Osteocyte (in vitro differentiated cells): ENCODE measurements at places on chromosomes 6 and 20.

DNA sequence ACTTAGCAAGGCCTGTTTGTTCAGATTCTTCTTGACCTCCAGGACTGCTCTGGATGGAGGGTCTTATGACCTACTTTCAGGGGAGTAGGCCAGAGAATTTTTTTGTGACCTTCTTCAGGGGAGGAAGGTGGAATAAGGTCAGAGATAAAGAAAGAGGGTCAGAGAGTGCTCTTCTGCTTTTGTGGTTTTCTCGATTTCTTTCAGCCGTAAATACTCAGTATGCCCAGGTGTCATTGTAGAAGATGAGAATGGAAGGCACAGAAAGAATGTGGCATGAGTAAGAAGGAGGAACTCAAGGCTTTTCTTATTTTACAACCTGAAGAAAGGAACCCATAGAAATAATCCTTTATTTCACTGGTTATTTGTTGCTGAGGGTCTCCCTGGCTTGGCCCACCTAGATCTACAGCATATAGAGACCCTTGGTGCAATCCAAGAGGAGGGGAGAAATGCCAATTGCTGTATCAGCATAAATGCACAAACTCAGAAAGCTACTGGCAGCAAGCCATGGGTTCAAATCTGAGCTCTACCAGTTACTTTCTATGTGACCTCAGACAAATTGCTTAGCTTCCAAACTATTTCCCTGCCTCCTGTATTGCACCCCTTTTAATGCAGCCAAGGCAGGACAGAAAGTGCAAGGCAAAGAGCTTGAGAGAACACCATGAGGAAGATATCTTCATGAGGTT lies 68.0 kb downstream of the OLIG3 start:
- DNase-seq = no peak

- no peak for DNase-seq
These were observed 81.9 kb downstream of the PLCB1 start for GRCh38 chr20:8213831-8214587.

GRCh38 chr6:107561306-107561705 lies 71.4 kb downstream of the SOBP start:
- peak; percentile 78 for DNase-seq

GRCh38 chr6:51648236-51648635 lies 439.2 kb downstream of the PKHD1 start:
- no peak for DNase-seq

DNA sequence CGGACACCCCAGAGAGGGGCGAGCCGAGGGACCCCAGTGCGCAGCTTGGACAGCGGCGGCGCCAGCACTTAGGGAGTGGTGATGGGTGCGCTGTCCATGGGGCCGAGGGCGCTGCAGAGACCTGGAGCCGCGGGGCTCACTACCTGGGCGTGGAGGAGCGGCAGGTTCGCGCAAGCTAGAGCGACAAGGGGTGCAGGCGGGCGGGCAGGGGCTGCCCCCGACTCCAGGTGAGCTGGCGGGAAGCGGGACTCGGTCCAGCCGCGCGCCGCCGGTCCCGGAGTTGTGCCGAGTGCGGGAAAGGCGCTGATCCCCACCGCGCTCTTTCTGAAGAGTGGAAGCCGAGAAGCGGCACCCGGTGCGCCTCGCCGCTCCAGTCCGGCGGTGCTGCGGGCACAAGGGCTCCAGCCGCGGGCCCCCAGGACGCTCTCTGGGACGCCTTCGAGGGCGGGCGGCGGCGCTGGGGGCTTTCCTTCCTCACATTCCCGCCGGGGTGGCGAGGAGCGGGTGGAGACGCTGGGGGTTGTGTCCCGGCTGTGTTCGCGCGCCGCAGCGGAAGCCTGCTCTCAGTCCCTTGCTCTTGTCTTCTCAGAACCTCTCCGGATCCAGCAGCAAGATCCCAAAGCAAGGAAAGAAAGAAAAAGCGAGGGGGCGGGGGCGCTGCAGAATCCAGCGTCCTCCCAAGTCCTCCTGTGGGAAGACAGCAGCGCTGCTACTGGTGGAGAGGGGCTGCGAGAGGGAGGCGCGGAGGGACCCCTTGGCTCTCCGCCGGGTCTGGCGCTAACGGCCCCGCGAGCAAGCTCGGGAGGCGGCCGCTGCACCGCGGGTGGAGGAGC lies at the start of gene B3GAT2:
TSS of gene B3GAT2 (minus strand) at position 610 of the 833 bp plus-strand sequence. CDS start 631 bp downstream, outside the sequence.
- peak; percentile 84 for DNase-seq

- DNase-seq = no peak
These were observed 11.2 kb upstream of the PSMF1 start for GRCh38 chr20:1107176-1107575.

DNA sequence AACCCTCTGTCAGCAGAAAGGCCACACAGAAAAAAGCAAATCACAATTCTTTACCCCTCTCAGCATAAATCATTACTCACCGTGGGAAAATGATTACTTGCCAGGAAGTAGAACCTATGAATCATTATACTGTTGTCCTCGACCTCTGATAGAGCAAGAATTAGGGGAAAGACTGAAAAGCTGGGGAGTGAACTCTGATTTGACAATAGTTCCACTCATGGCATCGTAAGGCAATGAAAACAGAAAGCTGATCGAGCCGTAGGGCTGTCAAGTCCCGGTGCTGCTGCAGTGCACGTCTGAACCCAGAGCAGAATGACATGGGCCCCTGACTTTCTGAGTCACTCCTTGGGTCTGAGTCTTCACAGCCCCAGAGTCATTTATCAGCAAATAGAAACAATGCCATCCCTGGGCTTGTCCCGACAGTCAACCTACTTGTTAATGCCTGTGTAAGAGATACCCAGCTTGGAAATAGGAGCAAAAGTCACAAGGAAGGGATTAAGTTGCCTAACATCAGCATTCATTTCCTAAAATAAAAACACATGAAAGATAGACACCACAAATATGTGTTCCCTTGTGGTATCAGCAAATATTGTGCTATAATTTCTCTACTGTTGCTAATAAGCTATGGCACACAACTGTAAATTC lies 224.8 kb upstream of the MARCKS start:
- DNase-seq = no peak

DNA sequence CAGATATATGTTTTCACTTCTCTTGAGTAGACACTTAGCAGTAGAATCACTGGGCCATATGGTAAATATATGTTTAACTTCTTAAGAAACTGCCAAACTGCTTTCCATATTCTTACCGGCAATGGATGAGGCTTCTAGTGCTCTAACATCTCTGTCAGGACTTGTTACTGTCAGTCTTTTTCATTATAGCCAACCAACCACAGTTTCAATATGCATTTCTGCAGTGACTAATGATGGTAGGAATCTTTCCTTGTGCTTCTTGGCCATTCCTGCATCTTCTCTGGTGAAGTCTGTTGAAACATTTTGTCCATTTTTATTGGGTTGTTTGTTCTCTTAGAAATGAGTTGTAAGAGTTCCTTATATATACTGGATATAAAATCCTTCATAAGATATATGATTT lies 66.0 kb upstream of the SYNDIG1 start:
- DNase-seq = no peak

DNA sequence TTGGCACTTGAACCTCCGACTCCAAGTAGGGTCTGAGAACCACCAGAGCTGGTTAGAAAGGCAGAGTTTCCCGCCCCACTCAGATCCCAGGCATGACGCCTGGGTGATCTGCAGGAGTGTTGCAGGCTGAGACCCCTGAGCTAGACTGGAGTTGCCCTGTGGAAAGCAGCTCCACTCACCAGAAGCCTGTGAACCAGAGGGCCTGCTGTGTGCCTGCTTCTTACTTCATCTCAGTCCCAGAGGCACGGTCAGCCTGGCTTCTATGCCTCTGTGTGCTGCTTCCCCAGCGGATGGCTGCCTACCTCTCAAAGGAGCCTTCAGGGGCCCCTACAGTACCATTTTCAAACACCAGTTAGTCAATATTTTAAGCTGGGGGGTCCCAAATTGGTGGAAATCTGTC lies 15.6 kb upstream of the CCN6 start:
- no peak for DNase-seq

DNA sequence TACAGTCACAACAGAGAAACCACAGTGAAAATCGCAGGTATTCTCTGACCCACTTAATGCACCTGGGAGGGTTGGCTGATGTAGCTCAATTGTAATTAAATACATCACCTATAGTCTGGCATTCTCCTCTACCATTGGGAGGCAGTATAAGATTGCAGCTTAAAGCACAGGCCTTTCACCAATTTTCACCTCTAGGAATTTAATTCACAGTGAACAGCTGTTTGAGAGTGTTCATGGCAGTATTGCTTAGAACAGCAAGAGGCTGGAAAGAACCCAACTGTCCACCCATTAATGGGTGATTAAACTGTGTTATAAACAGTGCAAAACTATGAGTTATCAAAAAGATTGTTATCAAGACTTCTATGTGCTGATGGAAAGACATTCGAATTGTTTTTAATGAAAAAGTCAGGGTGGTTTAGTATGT lies 2.0 kb downstream of the EDEM2 start:
- no peak for DNase-seq

DNA sequence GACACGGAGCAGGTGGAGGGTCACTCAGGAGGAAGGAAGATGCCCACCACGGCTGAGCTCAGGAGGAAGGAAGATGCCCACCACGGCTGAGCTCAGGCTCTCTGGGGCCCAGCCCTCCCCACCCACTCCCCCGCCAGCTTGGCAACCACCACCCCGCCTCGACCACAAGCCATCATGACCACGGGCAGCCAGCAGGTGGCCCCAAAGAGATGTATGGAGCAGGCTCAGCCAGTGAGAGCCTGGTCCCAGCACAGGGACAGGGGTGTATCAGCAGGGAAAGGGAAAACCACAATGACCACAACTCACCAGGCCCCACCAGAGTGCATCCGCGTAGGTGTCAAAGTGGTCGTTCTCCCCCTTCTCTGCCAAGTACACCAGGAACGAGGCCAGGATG lies 30.4 kb downstream of the KCNQ2 start:
- DNase-seq = no peak
